Skin of body (tissue), 3 donors: ENCODE measurements at places on chromosomes 5 and 9. TPM values are rescaled to one million over a fixed set of nuclear protein-coding genes. Genes with fewer than 3 reads are reported as not detected.

ANKRD34B gene
- 0.10 TPM for total RNA-seq

ARHGEF39 gene
- total RNA-seq, result 2.4 TPM

ZDHHC11 gene
- 4.1 TPM for total RNA-seq

GRCh38 chr5:91469517-91470165, 86.5 kb upstream of the ARRDC3 start:
- DNase-seq, result no peak

- no peak for DNase-seq
Measured at GRCh38 chr5:9438596-9439354, 107.1 kb downstream of the SEMA5A start.

GRCh38 chr5:112418659-112419163, 366 bp downstream of the EPB41L4A start:
- no peak for DNase-seq

NFX1 gene
- total RNA-seq, result 29.0 TPM

KIF20A gene
- 16.3 TPM for total RNA-seq

SPATA24 gene
- total RNA-seq, result 3.5 TPM

ENC1 gene
- 46.4 TPM for total RNA-seq

GZMA gene
- total RNA-seq, result 0.89 TPM

DNA sequence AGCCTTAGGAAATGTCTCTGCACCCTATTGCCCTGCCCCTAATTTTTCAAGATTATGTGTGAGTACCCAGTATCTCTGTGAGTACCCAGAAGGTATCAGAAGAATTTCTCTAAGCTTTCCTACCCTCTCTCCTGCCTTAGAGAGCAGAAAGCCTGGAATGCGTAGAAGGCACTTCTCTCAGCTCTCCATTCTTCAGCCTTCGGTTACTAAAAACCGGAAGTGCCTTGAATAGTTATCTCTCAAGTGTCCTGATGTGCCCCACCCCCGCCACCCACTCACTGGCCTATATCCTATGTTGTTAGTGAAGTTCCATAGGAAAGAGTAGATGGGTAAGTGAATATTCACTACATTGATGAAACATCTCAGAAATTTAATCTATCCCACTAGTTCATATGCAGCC, 210.7 kb upstream of the CDH10 start:
- DNase-seq, result no peak

GRCh38 chr5:103785569-103785968, 223.0 kb upstream of the NUDT12 start:
- no peak for DNase-seq

GMCL2 gene
- total RNA-seq, result not detected

GRCh38 chr9:75907329-75907728, 16.9 kb downstream of the PCSK5 start:
- DNase-seq, result no peak

LCN9 gene
- total RNA-seq, result not detected

GRCh38 chr5:154583671-154584177, 105.7 kb upstream of the HAND1 start:
- no peak for DNase-seq

- no peak for DNase-seq
Measured at GRCh38 chr9:105295201-105295550, 50.7 kb downstream of the SLC44A1 start.

DNA sequence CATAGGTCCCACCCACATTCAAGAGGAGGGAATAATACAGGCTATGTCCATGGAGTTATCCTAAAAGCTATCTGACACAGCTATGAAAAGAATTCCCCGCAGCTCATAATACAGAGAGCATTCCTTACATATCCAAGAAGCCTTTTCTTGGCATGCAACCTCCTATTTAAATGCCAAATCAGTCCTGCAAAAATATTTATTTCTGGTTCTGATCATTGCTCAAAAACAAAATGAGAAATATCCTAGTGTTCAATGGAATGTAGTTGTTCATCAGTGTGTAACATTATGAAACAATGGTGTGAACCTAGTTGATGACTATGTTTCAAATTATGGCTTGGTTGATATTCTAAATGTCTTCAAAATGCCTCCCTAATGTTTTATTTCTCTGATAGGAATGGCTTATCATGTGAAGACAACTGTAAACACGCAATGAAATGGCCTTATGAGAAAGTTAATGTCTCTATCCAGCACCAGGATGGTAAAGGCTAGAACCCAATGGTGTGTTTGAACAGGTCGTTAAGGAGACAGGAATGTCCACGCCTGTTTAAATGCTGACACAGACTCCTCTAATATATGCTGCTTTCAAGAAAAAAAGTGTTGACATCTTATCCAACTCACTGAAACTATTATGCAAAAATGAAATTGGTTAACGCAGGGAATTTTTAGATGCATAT, 126.7 kb upstream of the CDH6 start:
- no peak for DNase-seq
